ENCODE measurements at places on chromosomes 5 and 9.

DNA sequence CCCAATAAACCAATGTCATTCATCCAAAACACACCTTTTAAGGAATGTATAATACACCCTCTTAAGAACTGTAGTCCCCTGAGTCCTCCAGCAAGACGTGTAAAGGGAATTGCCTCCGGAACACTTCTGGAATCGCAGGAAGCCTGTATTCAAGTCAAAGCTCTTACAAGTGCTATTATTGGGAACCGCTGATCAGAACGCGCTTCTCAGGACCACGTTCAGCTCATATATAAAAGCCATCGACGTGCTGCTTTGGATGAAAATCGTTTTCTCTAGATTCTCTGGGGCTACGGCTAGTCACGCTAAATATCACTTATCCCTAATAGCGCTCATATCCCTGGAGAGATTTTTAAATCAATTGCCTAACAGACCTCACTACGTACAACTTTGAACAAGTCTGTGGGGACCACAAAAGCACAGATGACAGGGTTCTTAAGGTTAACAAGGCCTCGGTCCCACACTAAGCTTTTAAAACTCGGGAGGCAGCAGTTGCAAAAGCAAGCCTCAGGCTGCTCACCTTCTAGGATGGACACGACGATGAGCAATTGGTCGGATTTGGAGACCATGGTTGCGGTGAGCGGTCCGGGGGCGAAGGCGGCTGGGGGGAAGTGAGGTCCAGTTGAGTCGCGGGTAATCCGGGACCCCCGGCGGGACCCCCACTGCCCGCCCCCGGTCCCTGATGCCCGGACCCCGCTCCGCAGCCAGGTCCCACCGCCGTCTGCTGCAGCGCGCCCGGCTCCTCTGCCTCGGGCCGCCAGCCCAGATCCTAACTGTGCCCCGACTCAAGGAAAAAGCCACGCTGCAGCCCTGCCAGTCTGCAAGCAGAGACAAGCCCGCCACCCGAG, 548 bp downstream of the CEP120 start:
- DNase-seq = no peak

GRCh38 chr5:97133101-97133500, 9.3 kb downstream of the LIX1 start:
- no peak for DNase-seq

DNA sequence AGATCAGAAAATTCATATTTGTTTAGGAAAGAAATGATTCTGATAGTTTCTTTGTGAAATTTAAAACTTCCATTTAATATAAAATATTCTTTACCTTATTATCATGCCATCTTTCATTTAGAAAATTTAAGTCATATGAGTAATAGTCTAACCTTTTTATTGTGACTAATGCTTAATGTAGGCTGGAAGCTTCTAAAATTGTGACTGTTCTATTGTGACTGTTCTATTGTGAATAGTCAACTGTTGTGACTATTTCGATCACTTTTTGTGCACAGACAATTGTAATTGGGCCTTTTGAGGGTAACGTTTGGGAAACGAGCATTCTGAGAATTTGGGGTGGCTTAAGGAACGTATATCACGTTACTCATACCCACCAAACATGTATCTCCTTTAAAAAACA, 100.0 kb downstream of the PARP8 start:
- no peak for DNase-seq

DNA sequence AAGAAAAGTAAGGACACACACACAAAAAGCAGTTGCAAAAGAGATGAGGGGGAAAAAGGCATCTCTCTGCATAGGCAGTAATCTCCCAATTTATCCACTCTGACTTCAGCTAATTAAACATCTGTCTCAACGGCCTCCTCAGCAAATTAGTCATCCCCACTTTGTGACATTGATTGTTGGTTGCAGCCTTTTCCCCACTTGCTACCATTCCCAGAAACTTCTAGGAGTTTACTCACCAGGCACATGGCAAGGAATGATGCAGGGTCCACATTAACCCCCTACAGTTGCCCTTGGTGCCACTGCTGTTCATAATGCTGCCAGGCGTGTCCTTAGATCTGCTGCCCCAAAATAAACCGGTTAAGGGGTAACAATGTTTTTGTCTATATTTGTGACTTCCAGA, 174.6 kb downstream of the MAPKAP1 start:
- DNase-seq = no peak

DNA sequence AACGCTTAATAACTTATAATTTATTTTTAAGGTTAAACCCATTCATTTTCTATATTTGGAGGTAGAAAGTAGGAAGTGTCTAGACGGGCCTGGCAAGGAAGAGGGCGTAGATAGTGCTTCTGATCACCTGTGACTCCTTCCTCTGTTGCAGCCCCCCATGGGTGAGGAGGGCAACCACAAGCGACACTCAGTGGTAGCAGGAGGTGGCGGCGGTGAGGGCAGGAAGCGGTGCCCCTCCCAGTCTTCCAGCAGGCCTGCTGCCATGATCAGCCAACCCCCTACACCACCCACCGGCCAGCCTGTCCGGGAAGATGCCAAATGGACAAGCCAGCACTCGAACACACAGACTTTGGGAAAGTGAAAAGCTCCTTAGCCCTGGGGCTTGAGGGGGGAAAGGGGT, 36.7 kb downstream of the FAXDC2 start:
- no peak for DNase-seq

GRCh38 chr9:73080110-73080694, 71.5 kb upstream of the ANXA1 start:
- DNase-seq = no peak

DNA sequence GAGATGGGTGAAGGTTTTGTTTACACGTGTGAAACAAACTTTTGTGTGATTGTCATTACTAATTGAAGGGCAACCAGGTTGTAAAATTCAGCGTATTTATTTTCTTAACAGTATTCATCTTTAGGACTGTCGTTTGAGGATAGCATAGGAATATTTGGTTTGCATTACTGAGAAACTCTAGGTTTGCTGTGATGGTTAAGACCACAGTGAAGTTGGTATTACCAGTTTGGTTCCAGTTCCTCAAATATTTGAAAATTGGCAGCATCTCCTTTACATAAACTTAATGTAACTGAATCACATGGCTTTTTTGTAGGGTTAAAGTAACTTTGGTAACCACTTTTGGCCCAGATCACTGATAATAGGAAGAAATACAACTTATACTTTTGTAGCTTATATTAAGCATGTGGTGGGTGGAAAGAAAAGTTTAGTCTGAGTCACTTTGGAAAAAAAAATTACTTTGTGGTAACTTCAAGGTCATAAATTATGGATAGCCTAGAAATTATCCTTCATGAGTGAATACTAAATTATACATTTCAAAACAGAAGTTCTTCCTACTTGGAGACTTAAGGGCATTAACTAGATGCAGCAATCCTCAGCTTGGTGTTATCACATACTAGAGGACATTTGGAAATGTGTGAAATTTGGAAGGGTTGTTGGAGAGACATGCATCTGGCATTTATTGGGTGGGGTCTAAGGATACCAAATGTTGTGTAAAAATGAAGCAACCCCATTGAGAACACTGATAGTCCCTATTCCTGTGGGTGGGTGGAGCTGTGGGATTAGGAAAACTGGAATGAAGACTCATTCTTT, 33.9 kb downstream of the G3BP1 start:
- DNase-seq = no peak

DNA sequence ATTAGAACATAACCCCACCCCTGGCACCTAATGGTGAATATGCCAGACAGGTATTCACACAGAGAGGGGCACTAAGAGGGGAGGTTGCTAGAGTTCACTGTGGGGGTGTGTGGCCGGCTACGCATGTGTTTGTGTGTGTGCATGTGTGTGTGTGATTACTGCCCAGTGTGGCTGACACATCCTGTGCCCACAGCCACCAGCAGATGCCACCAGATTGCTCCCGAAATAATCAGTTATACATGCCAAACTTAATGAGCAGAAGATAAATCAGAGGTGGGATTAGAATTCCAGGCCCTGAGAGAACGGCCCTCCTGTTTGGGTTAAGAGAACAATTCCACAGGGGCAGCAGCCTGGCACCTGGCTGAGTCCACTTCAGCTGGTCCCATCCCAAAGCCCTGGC, 91.8 kb upstream of the TBCA start:
- no peak for DNase-seq

- no peak for DNase-seq
Measured at GRCh38 chr5:142798099-142798770, 28.1 kb downstream of the ARHGAP26 start.

- no peak for DNase-seq
Measured at GRCh38 chr9:89985068-89985467, 380.3 kb downstream of the GADD45G start.

DNA sequence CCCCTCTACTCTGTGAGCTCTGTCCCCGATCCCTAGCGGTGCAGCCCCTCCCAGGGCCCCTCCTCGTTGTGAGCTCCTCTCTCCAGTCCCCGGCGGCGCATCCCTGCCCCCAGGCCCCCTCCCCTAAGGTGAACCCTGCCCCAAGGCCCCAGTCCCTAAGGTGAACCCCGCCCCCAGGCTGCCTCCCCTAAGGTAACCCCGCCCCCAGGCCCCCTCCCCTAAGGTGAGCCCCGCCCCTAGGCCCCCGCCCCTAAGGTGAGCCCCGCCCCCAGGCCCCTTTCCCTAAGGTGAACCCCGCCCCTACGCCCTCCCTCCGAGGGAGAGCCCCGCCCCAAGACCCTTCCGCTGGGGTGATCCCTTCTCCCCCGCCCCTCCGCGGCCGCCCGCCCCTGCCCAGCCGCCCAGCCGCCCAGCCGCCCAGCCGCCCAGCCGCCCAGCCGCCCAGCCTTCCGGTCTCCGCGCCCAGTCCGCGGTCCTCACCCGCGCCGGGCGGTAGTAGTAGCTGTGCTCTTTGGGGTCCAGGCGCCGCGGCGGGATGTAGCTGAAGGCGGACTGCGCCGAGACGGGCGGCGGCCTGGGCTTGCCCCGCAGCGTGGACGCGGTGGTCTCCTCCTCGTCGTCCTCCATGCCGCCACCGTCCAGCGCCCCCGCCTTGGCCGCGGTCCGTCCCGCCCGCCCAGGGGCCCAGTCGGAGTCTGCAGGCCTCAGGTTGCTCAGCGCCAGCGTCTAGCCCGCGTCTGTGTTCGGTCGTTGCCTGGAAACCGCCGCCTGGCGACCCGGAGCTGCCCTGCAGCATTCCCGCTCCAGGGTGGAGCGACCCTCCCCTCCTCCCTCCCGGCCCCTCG, at the start of gene CFAP90:
CFAP90 (minus strand) TSS at position 739 of the 845 bp plus-strand sequence; CDS start at position 627, 112 bp downstream.
- DNase-seq = no peak

- no peak for DNase-seq
Measured at GRCh38 chr5:82319651-82320376, 41.7 kb upstream of the RPS23 start.

- DNase-seq = no peak
Measured at GRCh38 chr5:2805080-2805479, 53.6 kb upstream of the IRX2 start.

Data from coronary artery (tissue), 2 donors.